ENCODE measurements at places on chromosomes 16 and 17.

GRCh38 chr17:63399856-63400255 lies 46.2 kb downstream of the CYB561 start:
- no peak for DNase-seq

GRCh38 chr17:39925282-39926134 lies 1.9 kb downstream of the ORMDL3 start:
- DNase-seq: no peak

- no peak for DNase-seq
Measured at GRCh38 chr16:27287887-27288286, 19.3 kb upstream of the NSMCE1 start.

DNA sequence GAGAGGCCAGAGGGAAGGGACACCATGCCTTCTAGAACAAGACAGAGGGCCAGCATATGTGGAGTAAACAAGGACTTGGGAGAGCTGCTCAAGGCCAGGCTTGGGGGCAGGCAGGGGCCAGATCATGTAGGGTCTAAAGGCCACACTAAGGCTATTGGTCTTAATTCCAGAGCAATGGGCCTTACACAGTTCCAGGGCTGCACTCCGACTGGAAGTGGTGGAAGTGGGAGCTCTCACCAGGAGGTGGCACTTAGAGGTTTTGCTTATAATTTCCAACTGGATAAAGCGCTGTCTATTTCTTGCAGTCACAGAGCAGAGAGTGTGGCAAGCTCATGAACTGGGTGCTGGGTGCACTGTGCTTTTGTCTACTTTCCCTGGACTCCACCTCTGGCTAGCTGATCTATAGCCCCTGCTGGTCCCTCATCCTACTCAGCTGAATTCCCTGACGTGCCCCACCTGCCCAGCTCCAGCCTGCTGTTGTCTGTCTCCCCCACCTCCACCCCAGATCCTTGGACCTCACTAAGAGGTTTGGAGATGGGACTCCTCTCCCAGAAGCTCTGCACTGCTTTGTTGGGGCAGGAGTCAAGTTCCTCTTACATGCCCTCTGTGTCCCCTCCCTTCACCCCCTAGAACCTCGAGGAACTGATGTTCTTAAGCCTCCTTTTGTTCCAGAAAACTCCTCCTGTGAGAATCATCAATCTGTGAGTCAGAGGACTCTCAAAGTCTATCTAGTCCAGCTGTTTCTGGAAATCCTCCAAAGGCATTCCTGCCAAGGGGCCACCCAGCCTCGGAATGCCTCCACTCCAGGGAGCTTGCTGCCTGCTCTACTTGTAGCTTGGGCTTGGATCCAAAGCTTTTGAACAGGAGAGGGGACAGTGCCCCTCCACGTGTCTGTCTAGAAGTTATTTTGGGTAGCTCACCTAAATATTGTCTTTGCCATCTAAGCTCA lies 48.1 kb upstream of the KSR1 start:
- no peak for DNase-seq

DNA sequence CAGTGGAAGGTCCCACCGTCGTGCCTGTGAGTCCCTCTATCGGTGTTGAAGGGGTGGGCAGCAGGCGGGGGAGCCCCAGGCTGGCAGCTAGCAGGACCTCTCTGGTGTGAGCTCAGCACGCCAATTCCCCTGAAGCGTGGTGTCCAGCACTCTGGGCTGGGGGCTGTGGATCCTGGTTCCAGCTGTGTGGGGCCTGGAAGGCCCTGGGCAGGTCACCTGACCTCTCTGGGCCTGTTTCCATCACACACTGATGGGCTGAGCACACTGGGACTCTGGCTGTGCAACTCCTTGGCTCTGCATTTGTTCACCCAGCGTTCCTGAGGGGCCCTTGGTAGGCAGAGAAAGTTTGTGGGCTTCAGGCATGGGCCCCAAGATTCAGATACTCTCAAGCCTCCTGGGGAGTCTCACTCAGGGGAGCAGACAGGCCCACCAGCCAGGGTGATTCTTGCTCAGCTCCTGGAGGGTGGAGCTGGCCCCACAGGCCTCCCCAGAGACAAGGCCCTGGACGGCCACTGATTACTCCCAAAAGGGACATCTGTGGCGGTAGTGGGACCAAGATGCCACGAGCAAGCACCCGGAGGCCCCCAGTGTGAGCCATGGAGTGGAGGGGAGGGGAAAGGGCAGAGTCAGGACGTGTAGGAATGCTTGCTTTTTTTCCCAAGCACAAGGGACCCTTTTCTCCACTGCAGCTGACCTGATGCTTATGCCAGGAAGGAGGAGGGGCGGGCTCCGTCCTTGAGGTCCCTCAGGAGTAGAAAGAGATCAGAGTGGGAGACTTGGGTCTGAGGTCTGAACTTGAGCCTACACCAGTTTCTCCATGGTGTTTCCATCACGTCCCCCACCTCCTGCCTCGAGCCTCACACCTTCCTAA lies 8.5 kb downstream of the SCGB1C2 start:
- DNase-seq: peak; percentile 7

DNA sequence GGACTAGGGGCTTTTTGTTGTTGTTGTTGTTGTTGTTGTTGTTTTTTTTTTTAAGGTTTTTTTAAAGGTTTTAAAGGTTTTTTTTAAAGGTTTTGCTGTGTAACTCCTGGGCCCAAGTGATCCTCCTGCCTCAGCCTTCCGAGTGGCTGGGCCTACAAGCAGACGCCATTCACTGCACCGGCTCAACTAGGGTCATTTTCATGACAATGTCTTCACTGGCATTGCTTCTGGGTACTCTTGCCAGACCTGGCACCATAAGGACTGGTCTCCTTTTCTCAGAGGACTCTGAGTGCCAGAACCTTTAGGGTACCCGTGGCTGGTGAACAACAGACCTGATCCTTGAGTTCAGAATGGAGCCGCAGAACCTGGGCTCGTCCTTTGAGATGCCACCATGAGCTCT lies 20.4 kb downstream of the POLR3E start:
- no peak for DNase-seq

- DNase-seq: no peak
Measured at GRCh38 chr17:70539132-70539924, 370.0 kb downstream of the KCNJ2 start.

- no peak for DNase-seq
Measured at GRCh38 chr17:11331547-11332513, 90.8 kb downstream of the SHISA6 start.

DNA sequence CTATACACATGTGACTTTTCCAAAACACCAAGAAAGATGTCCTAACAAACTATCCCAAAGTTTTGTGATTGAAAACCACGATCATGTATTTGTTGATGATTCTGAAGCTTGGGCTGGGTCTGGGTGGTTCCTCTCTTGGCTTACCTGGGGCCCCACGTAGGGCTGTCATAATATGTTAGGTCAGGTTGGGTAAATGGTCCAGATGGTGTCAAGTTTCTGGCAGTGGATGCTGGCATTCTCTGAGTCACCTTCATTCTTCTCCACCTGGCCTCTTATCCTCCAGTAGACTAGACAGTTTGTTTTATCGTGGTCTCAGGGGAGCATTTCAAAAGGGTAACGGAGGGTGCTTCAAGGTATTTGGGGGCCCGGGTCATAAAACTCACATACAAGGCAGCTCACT lies 39.4 kb downstream of the SYCE1L start:
- no peak for DNase-seq

DNA sequence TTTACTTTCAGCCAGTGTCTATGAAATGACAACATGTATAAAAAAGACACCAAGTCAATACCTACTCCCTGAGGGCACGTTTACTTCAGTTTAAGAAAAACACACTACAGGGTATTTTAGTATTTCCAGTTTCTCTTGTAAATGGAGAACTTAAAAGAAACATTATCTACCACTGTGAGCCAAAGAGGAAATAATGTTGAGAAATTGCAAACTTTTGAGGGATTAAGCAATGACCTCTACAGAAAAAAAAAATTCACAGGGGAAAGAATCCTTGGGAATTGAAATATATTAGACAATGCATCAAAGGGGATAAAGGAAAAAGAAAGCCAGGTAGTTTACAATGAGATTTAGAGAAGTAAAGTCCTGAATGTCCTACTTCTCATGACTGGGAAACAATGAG lies 126.0 kb downstream of the KCNJ2 start:
- no peak for DNase-seq
